Activated T-helper 1 cell treated with Interleukin-2 at 50 U/mL for 16 hours (primary cell): ENCODE measurements at places on chromosomes 4 and X.

GRCh38 chr4:76459291-76459723 is 24.3 kb downstream of the SHROOM3 start:
- no peak for DNase-seq

DNA sequence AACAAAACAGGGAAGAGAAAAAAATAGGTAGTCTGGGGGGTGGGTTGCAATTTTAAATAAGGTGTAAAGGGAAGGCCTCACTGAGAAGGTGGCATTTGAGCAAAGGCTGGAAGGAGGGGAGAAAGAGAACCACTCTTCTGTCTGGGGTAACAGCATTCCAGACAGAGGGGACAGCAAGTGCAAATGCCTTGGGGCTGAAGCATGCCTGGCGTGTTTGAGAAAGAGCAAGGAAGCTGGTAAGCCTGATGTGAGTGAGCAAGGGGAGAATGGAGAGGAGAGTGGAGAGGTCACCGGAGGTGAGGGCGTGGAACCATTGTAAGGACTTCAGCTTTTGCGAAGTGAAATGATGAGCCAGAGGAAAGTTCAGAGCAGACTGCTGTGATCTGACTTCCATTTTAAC is 19.7 kb upstream of the DOCK11 start:
- DNase-seq, result no peak

- DNase-seq, result no peak
Observed at GRCh38 chr4:153252122-153252521, 47.9 kb downstream of the TRIM2 start.

GRCh38 chr4:39687014-39687413 is 10.9 kb upstream of the UBE2K start:
- DNase-seq, result no peak

GRCh38 chrX:56125946-56126345 is 106.2 kb upstream of the KLF8 start:
- DNase-seq, result no peak

- DNase-seq, result peak; percentile 4
Observed at GRCh38 chr4:15729910-15730533, 27.2 kb downstream of the BST1 start.

- no peak for DNase-seq
Observed at GRCh38 chrX:40863671-40864070, 128.3 kb upstream of the MED14 start.

GRCh38 chr4:53479736-53480525 is 102.5 kb downstream of the FIP1L1 start:
- DNase-seq, result no peak

GRCh38 chr4:124179506-124180186 is 532.9 kb downstream of the ANKRD50 start:
- DNase-seq, result no peak

GRCh38 chr4:141026900-141027299 is 106.4 kb downstream of the RNF150 start:
- DNase-seq, result no peak

GRCh38 chr4:84529169-84529751 is 30.2 kb upstream of the NKX6-1 start:
- DNase-seq, result no peak

DNA sequence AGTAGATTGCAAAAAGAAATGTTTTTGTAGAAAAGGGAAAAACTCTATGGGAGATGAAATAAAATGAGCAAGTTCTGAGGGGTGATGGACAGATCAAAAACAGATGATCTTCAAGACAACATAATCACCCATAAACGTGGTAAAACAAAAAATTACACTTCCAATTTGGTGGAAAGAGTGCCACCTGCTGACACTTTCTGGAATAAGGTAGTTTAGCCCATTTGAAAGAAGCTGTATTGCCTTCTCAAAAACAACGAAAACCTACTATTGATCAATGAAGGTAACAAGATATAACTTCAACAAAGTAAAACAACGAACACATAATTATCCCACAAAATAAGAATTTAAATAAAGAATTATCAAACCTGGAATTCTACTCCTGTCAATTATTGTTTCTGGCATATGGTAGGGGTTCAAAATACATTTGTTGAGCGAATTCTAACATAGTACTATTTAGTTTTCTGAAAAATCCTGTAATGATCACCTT is 2.5 kb downstream of the COQ2 start:
- no peak for DNase-seq

DNA sequence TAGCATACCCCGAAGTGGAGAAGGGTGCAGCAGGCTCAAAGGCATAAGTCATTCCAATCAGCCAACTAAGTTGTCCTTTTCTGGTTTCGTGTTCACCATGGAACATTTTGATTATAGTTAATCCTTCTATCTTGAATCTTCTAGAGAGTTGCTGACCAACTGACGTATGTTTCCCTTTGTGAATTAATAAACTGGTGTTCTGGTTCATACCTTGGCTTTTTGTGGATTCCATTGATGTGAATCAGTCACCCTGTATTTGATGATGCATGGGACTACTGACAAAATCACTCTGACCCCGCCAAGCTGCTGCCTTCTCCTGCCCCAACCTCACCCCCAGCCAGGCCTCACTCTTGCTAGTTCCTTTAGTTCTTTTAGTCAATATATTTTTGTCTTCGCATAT is 32.7 kb downstream of the F9 start:
- DNase-seq, result no peak

DNA sequence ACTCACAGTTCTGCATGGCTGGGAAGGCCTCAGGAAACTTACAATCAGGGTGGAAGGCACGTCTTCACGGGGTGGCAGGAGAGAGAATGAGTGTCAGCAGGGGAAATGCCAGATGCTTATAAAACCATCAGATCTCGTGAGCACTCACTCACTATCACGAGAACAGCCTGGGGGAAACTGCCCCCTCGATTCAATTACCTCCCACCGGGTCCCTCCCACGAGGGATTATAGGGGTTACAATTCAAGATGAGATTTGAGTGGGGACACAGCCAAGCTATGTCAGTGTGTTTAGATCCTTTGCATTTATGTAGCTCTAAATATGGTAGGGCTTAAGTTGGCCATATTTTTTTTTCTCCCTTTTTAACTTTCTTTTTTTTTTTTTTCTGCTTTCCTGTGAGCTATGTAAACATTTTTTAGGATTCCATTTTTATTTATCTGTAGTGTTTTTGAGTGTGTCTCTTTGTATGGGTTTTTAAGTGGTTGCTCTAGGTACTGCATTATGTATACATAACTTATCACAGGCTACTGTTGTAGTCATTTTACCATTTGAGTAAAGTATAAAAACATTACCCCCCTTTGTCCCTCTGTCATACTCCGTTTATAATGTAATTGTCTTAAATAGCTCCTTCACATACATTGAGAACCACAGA is 79.0 kb downstream of the ADRA2C start:
- DNase-seq, result no peak

- DNase-seq, result no peak
Observed at GRCh38 chr4:15873117-15873516, 65.4 kb downstream of the FGFBP1 start.

GRCh38 chrX:23726191-23726590 is 16.9 kb downstream of the ACOT9 start:
- DNase-seq, result no peak

DNA sequence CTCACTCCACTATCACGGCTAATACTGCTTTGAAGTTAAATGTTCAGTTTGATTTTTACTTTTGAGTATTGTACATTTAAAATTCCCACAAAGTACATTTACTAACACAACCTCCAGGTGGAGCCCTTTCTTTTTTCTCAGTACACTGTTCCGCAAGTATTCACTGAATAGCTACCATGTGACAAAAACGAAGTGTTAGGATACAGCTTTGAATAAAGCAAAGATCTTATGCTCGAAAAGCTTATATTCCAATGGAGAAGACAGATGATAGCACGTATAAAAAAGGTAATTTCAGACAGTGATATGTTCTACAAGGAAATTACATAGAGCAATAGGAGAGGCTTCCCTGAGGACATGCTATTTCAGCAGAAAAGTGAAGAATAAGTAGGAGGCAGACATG is 60.7 kb upstream of the ABCG2 start:
- no peak for DNase-seq

DNA sequence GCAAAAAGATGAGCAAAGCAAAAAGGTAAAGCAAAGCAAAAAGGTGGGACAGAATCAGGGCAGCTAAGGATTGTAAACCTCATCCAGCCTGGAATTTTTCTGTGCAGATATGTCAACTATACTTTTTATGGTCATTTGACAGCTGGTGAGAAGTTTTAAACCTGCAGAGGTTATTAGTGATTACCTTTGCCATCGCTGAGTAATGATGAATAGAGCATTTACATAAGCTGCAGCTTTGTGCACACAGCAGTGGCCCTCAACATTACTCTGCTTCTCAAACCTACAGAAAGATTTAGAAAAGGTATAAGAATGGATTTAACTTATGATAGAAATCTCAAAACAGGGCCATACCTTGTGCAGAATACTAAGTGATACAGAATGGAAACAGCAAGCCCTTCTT is 54.5 kb upstream of the C4orf54 start:
- DNase-seq, result no peak

DNA sequence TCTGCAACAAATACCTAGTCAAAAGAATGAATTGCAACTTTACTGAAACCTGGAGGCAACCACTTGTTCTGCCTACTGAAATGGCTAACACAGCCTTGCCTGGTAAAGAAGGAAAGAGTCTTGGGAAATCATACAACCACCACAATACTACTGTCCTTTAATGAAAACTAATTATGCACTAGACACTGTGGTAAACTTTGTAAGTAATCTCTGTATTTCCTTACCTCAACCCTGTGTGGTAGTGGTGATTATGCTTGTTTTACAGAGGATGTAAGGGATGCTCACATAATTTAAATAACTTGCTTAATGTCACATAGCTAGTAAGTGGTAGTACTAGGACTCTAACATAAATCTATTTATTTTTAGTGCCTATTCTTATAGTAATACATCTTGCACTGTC is 44.7 kb downstream of the TMEM156 start:
- no peak for DNase-seq

DNA sequence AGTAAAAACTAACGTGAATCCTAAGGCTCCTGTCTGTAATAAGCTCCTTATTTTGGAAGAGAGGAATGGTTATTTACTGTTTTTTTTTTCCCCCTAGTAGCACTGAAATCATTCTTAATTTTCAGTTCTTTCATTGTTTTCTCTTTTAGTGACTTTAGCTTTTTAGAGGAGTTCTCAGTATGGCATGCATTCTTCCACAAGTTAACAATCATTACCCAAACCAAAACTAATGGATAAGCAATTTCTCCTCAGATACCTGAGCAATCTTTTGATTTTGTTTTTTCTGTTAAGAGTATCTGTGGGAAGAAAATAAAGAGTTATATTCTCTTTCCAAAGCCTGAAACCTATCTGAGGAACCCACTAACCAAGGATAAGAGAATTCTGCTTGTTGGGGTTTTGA is 16.7 kb upstream of the PPA2 start:
- no peak for DNase-seq

DNA sequence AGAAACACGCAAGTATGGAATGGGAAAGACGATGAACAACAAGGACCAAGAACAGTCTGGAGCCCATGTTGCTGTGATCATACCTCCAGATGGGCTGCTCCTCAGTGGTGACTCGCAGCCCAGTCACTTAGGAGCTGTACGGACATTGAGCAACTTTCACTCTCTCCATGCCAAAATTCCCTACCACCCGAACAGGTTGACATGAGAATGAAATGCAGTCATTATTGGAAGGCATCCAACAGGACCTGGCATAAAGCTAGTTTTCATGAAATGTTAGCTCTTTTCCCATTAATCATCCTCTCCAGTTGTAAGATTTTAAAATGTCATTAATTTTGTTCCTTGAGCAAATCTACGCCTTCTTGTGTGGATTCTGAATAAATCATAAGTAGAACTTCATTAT is 82.7 kb upstream of the GPM6B start:
- no peak for DNase-seq

GRCh38 chr4:26323821-26324220 is 3.0 kb downstream of the RBPJ start:
- no peak for DNase-seq

DNA sequence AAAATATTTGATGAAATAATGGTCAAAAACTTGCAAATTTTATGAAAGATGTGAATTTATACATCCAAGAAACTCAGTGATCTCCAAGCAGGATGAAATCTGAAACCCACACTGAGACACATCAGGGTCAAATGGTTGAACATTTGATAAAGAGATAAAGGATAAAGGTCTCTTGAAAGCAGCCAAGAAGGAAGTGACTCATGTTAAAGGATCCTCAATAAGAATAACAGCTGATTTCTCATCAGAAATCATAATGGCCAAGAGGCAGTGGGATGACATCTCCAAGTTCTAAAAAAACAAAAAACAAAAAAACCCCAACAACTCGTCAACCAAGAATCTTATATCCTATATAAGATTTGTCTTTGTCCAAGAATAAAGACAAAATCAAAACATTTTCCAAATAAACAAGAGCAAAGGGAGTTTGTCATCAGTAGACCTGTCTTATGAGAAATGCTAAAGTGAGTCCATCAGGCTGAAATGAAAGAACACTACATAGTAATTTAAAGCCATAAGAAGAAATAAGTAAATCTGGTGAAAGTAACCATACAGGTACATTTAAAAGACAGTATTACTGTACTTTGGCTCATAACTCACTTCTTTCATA is 121.7 kb downstream of the PDS5A start:
- no peak for DNase-seq

GRCh38 chr4:105042451-105042850 is 104.2 kb upstream of the TET2 start:
- no peak for DNase-seq

DNA sequence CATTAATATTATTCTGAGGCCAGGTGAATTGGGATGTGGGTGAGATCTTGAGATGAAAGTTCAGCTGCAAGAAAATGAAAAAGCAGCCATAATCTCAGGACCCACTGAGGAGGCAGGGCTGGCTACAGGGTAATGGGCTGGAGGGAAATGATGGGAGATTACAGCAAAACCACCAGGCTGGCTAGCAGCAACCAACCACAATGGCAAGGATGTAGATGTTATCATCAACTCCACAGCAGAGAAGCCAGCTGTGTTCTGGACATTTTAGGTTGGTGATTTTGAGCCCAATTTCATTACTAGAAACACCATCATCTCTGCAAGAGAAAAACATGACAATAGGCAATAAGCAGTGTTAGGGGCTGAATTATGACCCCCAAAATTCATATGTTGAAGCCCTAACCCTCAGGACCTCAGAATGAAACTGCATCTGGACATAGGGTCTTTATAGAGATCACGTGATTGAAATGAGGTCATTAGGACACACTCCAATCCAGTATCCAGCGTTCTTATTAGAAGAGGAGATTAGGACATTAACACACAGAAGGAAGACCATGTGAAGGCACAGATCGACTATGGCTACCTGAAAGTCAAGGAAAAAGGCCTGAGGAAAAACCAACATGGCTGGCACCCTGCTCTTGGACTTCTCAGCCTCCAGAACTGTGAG is 139.8 kb upstream of the KIT start:
- no peak for DNase-seq

DNA sequence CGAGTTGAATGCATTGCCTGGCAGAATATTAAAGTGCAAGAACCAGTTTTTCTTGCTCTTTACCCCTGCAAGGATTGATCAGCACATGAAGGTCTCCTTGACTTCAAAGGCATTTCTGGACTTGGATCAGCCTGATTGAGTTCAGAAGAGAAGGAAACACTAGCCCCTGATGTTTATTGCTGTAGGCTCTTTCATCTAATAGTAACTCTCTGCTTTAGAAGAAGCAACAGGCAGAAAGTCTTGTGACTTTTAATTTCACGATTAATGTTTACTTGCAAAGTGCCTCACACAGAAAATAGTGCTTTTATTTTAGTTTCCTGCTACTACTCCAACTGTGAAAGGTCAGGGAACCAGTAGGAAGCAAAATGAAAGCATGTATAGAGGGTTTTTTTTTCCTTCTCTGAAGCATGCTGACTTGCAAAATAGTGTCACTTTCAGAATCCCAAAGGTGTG is 69.1 kb downstream of the PCDH7 start:
- DNase-seq, result no peak
